ENCODE measurements at places on chromosomes 13 and 19.

DNA sequence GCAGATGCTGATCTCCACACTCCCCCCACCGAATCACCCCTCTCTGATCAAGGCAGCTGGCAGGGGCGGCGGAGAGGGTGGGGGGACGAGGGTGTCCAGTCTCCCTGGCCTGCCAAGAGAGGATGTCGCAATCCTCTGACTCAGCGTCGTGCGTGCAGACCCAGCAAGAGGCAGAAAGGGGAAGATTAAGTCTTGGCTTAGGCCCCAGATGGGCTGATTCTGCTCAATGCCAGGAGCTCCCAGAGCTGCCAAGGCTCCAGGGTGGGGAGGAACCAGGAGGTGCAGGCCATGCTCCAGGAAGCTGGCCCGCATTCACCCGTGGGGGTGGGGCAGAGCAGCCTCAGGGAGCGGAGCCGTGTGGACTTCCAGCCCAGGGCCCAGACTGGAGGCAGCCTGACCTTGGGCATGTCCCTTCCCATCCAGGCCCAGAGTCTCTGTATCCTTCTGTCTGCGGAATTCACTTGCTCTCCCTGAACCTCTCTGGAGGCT lies 6.6 kb upstream of the BCL3 start:
- DNase-seq = no peak

- DNase-seq = no peak
Observed at GRCh38 chr13:43876366-43876765, 3.2 kb downstream of the CCDC122 start.

- no peak for DNase-seq
Observed at GRCh38 chr19:58585442-58586132, 12.5 kb upstream of the MZF1 start.

GRCh38 chr19:39199025-39199424 lies 2.3 kb downstream of the NCCRP1 start:
- DNase-seq = no peak

GRCh38 chr19:36254848-36255247 lies 39.9 kb downstream of the ZNF146 start:
- DNase-seq = no peak

DNA sequence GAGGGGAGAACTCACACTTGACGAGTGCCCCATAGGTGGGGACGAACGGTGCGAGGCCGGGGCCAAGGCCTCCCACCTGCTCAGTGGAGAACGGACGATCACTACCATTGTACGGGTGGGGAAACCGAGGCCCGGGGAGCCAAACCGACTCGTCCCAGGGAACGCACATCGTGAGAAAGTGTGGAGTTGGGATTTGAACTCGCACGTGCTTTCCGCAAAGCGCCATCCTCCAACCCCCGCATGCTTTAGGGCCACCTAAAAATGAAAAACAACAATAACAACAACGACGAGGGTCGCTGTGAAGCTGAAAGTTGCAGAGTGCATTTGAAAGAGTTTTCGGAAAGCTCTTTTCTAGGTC lies 458 bp downstream of the ARHGEF1 start:
- DNase-seq = no peak

DNA sequence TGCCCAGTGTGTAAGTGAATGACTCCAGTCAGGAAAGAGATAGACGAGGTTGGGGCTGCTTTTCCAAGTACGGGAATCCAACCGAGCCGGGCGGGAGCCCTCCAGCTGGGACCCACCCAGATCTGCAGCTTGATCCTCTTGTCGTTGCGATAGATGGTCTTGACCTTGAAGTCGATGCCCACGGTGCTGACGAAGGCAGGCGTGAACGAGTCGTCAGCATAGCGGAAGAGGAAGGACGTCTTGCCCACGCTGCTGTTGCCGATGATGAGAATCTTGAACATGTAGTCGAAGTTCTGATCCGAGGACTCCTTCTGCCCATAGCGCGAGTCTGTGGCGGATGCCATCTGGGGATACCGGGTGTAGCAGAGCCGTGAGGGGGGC lies 1.5 kb downstream of the RAB3A start:
- no peak for DNase-seq

GRCh38 chr13:30676672-30677071 lies 58.7 kb upstream of the ALOX5AP start:
- no peak for DNase-seq

- DNase-seq = no peak
Observed at GRCh38 chr19:42512743-42513304, 15.5 kb downstream of the CEACAM1 start.

DNA sequence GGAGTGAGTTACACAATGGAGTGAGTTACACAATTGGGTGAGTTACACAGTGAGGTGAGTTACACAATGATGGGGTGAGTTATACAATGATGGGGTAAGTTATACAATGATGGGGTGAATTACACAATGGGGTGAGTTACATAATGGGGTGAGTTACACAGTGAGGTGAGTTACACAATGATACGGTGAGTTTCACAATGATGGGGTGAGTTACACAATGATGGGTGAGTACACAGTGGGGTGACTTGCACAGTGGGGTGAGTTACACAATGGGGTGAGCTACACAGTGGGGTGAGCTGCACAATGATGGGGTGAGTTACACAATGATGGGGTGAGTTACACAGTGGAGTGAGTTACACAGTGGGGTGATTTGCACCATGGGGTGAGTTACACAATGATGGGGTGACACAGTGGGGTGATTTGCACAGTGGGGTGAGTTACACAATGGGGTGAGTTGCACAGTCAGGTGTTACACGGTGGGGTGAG lies 52.5 kb upstream of the GAS6 start:
- no peak for DNase-seq

DNA sequence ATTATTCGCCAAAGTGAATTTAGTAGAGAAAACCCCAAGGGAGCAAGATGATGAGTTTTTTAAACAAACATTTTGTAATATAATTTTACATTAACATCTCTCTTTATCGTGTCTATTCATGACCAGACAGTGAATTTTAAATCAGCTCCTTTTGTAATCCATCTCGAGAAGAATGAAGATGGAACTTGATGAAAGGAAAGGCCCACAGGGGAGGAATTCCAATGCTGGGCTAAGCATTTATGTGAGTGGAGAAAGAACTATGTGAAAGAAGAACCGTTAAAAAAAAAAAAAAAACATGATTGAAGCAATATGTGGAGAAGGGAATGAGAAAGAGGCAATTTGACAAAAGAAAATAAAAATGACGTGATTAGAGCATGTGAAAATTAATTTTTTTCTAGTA lies 170.6 kb downstream of the KCTD12 start:
- no peak for DNase-seq

GRCh38 chr13:20713751-20714150 lies 10.3 kb downstream of the IL17D start:
- DNase-seq = no peak

DNA sequence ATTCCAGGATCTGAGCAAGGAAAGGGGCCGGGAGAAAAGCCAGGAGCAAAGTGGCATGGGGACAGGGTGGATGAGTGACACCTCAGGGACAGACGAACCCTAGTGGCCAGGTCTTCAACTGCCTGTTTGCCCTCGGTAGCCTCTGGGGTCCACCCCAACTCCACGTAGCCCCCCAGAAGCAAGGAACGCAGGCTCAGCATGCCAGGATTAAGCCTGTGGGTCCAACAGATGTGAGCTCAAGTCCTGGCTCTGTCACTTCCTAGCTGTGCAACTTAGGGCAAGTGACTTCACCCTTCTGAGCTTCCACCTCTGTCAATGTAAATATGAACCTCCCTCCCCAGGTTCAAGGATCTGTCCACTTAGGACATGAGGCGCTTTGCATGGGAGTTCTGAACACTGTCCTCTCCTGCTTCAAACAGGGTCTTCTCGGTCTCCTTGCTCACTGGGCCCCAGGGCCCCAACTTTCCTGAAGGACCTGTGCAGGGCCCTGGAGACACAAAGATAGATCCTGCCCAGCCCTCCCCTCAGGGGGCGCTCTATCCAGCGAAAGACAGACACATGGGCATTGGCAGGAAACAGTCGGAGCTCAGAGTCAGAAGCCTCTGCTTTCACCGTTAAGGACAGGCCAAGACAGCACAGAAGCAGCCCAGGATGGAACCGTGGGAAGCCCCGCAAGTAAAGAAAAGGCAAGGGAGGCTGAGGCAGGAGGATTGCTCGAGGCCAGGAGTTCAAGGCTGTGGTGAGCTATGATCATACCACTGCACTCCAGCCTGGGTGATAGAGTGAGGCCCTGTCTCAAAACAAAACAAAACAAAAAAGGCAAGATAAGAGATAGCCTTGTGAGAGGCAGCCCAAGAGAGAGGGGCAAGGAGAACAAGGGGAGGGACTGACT lies 13.2 kb downstream of the SYDE1 start:
- no peak for DNase-seq
